ENCODE measurements at places on chromosomes 6 and 20.

- no peak for DNase-seq
These were observed 321.1 kb downstream of the SYNE1 start for GRCh38 chr6:152316024-152316423.

- no peak for DNase-seq
These were observed 73.0 kb upstream of the FAM8A1 start for GRCh38 chr6:17527076-17527475.

- DNase-seq, result no peak
These were observed 258.2 kb upstream of the NT5E start for GRCh38 chr6:85191656-85192055.

- no peak for DNase-seq
These were observed 142.2 kb upstream of the ATXN1 start for GRCh38 chr6:16903470-16903869.

DNA sequence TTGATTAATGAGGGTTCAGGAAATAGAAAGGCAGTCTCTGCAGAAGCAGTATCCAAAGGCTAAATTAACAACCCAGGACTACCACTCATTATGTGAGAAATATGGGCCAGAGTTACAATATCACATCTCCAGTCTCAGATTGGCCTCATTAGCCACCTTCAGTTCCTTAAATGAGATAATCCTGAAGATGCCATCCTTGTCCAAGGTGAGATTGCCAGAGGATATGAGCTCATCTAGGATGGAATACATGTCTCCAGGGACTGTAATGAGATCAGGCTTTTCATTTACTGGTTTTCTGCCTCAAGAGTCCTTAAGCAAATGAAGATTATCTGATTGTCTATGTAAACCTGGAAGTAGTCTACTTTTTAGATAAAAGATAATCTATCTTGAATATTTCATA is 196.3 kb downstream of the FUT9 start:
- no peak for DNase-seq

DNA sequence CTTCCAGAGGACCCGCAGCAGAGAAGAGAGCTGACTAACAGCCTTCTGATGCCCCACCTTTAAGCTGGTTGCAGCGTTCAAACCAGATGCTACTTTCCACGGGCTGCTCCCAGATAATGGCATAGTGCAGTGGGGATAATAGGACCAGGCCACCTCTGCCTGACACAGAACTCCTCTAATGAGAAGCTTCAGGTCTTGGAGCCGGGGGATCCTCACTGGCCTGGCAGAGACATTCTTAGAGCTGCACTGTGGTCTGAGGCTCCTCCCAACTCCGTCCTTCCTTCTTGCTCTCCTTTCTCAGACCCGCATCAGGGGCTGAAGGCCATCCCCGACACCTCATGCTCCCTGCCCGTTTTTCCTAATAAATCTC is 206.6 kb upstream of the MARCKS start:
- DNase-seq, result no peak

DNA sequence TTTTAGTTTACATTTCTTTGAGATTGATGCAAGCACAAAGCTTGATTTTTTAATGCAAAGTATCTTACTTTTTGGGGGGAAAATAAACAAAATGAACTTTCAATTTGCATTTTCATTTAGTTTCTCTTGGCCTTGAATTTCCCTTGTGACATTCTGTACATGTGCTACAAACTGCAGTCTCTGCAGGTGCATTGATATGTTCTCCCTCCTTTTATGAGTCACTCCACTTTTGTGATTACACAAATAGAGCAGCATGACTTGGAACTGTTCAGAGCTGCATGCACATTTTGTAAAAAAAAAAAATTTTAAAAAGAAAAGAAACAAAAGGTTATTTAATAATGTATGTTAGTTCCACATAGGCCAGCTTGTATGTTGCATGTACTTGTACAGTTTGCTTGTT is 220.0 kb upstream of the KCNQ5 start:
- no peak for DNase-seq

GRCh38 chr6:66623050-66623449 is 916.0 kb upstream of the EYS start:
- no peak for DNase-seq

DNA sequence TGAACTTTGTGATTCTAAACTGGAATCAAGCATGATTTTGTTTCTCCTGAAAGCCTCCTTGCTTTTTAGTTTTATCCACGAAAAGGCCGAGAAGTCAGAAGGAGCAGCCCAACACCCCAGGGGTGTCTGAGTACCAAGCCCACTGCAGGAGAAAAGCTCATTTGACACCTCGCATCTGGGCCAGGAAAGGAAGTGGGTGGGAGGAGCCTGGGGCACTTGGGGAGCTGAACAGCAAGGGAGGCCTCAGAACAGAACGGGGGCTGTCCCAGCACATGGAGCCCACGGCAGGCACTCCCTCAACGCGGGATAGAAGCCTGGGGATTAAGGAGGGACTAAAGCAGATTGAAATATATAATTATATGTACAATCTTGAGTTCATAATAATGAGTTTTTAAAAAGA is 6.6 kb downstream of the KIF25 start:
- no peak for DNase-seq

GRCh38 chr20:47453167-47453782 is 48.4 kb upstream of the NCOA3 start:
- DNase-seq, result peak; percentile 11

DNA sequence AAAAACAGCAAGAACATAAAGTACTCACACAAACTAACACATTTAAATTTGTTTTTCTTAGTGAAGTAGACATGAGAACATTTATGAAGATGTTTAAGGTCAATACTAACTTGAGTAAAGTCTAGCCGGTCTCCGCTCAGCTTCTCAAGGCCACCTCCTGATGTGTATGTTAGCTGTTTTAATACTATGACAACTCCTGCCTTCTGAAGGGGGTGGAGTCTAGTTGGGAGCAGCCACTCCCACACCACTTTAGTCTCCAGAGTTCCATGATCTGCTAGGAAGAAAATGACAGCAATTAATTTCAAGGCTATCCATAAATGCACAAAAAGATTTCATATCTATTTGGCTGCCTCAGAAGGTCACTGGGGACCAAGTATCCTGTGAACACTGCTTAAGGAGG is at the start of gene GSTA3:
TSS of gene GSTA3 (minus strand) at position 168 of the 400 bp plus-strand sequence. CDS start 3,864 bp downstream, outside the sequence.
- DNase-seq, result no peak

- no peak for DNase-seq
These were observed 60.9 kb downstream of the PLCB4 start for GRCh38 chr20:9129756-9130155.

DNA sequence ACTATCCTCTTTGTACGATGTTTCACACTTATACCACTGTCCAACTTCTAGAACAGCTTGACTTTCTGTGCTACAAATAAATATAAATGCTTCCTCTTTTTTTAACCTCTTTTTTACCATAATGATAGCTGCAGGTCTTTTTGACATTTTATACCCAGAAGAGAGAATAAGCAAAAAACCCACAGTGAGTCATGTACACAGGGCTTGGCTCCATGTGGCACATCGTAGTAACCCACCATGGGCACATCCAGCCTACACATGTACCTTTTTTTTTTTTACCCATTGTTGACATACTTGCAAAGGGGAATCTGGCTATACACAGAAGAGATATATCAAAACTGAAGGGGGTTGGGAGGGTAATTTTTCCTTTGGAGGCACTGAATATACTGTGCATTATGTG is 59.5 kb upstream of the RSPO3 start:
- no peak for DNase-seq

DNA sequence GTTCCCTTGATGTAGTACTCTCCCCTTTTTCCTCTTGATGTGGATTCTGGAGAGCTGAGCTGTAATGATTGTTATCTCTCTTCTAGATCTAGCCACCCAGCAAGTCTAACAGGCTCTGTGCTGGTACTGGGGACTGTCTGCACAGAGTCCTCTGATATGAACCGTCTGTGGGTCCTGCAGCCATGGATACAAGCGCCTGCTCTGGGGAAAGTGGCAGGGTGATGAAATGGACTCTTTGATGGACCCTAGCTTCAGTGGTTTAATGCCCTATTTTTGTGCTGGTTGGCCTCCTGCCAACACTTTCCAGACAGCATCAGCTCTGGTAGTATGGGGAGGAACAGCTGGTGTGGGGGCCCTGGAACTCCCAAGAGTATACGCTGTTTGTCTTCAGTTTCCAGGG is 216.3 kb downstream of the ADGRG6 start:
- DNase-seq, result no peak

GRCh38 chr6:108031968-108032367 is 42.6 kb downstream of the OSTM1 start:
- no peak for DNase-seq

DNA sequence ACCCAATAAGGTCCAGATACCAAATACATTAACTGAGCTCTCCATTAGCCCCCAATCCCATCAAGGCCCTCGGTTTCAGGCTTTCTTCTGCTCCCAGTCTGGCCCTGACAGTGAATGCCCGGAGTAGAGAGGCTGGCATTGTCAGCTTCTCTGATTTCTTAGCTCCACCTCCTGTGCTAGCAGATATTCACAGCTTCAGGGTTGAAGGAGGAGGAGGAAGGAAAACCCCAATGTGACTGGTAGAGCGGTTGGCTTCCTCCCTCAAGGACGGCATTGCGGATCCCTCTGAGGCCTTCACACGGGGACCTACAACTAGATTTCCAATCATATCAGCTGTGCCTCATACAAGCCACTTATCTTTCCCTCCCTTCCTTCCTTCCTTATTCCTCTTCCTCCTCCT is 164.1 kb upstream of the SYNDIG1 start:
- DNase-seq, result no peak

DNA sequence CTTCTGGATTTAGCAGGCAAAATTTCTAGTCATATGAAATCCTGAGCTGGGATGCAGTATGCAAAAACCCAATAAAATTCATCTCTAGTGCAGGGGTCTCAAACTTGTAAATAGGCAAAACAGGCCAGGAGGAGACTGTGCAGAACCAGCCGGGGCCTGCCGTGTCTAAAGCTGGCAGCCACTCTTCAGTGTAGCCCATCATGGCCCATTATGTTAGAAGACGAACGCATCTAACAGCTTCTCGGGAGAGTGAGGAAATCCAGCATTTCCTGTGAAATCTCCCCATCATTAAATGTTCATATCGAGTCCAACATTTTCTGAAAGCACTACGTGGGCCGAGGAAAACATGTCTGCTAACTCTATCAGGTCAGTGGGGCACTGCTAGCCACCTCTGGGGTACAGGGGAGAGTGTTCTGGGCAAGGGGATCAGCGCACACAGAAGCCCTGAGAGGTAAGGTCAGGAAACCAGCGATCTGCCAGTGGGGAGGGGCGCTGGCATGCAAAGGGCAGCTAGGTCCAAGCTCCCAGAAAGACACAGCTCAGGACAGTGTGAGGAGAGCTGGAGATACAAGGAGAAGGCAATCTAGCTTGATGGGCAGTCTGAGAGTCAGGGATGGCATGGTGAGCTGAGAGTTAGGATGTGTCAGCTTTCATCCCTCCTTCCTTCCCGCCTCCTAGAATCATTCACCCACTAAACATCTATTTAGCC is 144.2 kb downstream of the PREX1 start:
- DNase-seq, result no peak

DNA sequence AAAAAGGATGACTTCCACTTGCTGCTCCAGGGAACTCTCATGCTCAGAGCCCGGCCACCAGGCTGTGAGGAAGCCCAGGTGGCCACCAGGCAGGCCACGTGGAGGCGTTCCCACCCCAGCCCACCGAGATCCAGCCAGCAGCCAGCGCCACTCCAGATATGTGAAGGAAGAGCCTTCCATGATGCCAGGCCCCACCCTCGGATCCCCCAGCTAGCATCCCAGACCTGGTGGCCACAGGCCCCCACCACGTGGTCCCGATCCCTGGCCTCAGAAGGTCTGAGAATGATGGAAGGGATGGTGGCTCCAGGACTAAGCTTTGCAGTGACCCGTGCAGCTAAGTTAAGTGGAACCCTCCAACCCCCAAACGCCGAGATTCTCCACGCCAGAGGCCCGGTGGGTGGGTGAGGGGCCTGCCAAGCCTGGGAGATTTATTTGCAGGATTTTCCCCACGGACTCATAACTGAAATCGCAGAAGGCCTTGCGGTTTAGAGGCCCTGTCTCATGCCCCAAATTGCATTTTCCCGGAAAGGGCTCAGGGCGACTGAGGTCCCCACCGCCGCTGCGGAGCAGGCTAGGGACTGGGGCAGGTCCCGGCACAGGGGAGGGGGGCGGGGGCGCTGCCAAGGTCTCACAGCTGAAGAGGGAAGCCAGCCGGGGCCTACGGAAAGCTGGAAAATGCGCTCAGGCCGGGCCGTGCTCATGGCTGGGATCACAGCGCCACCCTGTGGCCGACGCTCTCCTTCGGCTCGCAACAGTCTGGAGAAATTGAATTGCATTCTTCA is 31.1 kb upstream of the CST7 start:
- DNase-seq, result peak; percentile 10

- DNase-seq, result no peak
These were observed 6.1 kb upstream of the C6orf58 start for GRCh38 chr6:127570739-127571389.

- no peak for DNase-seq
These were observed 38.5 kb downstream of the ARFGEF2 start for GRCh38 chr20:48959899-48960550.

DNA sequence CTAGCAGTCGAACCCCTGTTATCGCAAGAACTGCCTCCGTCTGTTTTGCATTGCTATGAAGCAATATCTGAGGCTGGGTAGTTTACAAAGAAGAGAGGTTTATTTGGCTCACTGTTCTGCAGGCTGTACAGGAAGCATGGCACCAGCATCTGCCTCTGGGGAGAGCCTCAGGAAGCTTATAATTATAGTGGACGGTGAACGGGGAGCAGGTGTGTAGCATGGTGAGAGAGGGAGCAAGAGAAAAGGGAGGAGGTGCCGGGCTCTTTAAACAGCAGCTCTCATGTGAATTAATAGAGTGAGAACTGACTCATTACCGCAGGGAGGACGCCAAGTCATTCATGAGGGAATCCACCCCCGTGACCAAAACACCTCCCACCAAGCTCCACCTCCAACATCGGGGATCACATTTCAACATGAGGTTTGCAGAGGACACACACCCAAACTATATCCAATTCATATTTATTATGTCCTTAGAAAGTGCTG is 172.6 kb upstream of the KCNG1 start:
- DNase-seq, result no peak

- no peak for DNase-seq
These were observed 207.5 kb downstream of the MANEA start for GRCh38 chr6:95784869-95785268.

DNA sequence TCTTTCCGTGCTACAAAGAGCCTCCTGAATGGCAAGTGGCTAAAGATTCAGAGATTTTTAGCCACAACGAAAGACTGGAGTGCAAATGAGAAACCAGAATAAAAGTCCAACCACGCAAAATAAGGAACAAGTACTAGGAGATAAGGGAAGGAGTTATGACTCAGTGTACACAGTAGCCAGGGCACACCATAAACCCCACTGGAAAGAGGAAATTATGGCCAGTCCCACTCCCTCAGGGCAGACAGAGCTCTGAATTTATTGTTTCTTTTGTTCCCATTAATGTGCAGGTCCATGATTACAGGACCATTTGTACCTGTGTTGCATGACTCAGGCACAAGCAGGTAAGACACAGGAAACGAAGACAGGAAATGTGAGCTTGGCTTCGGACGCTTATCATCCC is 150.3 kb upstream of the PREP start:
- no peak for DNase-seq

GRCh38 chr20:4472906-4473305 is 248.8 kb upstream of the PRND start:
- no peak for DNase-seq

GRCh38 chr20:37179683-37180524 is 556 bp upstream of the MROH8 start:
- no peak for DNase-seq

- no peak for DNase-seq
These were observed 87.8 kb downstream of the LYRM4 start for GRCh38 chr6:5172897-5173474.

Data from stimulated activated CD8-positive, alpha-beta memory T cell treated with anti-CD3 and anti-CD28 coated beads, Interleukin-7, amount 100 ng/mL, for 24 hours (primary cell).